NCI-H526 treated with DMSO at 0.1 percent for 48 hours (cell line): ENCODE measurements at places on chromosomes 5 and 9.
A peak's percentile ranks its signal among the peaks of the same experiment; 100 is the strongest.

DNA sequence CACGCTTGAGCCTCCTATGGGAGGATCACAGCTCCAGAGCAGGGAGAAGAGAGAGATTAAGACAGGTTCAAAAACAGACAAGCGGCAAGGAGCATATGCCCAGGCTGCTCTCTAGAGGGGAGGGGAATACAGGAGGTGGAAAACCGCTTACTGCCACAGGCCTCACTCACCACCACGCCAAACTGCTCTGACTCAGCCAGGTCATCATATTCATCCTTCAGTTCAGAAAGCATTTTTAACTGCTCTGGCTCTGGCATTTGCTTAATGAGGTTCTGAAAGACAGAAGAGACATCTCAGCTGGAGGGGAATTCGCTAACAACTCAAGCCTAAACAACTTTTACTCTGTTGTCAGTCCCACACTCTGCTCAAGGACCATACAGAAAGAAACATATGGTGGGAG is 40.1 kb downstream of the PCDHGC5 start:
- no peak for DNase-seq

DNA sequence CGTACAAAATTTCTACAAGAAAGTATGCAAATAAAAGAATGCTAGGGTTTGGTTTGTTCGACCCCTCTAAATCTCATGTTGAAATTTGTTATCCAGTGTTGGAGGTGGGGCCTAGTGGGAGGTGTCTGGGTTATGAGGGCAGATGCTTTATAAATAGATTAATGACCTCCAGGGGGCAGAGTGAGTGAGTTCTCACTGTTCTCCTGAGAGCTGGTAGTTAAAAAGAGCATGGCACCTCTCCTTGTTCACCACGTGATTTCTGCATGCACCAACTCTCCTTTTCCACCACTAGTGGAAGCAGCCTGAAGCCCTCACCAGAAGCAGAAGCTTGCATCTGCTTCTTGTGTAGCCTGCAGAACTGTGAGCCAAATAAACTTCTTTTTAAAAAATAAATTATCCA is 50.4 kb upstream of the FAM170A start:
- DNase-seq, result peak; percentile 9

DNA sequence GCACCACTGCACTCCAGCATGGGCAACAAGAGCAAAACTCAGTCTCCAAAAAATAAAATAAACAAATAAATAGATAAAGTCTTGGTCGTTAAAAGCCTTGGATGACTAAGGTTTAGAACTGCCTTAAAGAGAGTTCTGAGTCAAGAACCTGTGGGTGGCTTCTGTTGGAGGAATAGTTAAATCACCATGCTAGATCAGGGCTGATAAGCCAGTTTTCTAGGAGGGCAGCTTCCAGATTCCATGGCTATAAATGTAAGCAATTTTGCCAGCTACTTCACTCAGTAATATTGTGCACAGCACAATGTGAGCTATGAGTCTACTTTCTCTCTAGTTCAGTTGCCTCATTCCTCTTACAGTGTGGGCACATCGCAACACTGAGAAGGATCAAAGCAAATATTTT is 242.1 kb upstream of the NUDT12 start:
- no peak for DNase-seq

GRCh38 chr9:35415402-35416097 is 74.4 kb upstream of the RUSC2 start:
- DNase-seq, result no peak

- no peak for DNase-seq
Measured at GRCh38 chr9:84169240-84169639, 171.3 kb downstream of the SLC28A3 start.

- no peak for DNase-seq
Measured at GRCh38 chr5:79020861-79021561, 35.9 kb upstream of the ARSB start.

DNA sequence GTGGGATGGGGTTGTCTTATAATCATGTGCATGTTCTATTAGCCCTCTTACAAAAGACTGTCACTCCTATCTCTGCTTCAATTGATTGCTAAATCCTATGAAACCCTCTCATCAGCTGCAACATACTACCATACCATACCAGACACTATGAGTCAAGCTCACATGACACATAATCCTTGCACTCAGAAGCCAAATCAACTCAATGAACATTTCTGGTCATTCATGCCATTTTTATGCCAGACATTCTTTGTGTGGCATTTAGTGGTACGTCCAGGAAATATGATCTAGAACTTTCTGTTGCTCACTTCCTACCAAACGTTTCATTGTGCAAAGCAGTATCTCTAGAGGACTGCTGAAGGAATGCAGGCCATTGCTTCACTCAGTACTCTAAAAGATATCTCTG is 159.2 kb upstream of the GNA14 start:
- DNase-seq, result no peak

- DNase-seq, result no peak
Measured at GRCh38 chr5:169116961-169117461, 183.9 kb downstream of the SLIT3 start.

DNA sequence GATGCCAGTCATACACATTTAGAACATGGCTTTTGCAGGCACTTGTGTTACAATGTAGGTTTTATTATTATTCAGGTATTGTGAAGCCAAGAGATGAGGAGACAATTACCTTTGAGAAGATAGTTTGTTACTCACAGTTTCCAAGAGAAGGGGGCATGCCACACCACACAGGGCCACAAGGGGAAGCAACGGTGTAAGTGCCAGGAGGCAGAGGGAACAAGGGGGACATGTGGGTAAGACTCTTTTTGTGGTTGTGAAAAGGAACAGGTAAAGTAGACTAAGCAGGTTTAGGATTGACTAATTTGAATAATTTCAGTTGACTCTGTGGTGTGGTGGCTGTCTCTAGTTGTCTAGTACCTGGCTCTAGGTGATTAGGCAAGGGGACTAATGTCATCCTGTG is 191.2 kb downstream of the TRPM6 start:
- DNase-seq, result no peak

GRCh38 chr5:149355688-149356087 is 2.2 kb upstream of the PCYOX1L start:
- no peak for DNase-seq

DNA sequence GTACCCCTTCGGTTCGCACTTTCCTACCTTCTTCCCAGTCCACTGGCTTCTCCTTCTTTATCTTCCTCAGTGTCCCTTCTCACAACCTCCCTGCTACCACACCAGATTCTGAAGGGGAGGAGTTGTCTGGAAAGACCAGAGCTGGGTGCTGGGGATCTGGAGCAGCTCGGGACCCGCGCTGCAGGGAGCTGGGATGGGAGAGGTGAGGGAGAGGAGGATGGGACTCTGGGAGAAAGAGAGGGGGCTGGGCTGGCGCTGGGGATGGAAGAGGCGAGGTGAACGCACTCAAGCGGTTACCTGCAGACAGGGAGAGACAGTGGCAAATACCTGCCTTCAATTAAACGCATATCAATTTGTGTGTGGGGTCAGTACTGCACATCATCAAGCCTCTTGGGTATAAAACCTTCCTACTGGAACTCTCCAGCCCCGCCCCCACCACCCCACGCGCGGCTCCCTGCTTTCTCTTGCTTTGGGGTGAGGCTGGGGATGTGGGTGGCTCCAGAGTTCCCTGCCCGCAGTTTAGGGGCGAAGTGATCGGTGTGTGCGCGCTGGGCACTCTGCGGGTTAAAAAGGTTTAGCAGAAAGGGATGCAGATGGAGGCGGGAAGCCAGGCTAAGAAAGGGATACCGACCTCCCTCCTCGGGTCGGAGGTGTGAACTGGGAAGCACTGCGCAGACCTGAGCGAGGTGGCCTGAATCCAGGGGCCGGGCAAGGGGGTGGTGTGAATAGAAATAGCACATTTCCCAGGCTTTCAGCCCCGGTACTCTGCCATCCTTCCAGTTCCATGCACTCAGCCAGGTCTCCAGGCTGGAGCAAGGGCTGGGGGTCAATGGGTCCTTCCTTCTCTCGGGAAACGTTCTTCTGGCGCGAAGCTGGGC is 977 bp upstream of the PAM start:
- DNase-seq, result no peak

DNA sequence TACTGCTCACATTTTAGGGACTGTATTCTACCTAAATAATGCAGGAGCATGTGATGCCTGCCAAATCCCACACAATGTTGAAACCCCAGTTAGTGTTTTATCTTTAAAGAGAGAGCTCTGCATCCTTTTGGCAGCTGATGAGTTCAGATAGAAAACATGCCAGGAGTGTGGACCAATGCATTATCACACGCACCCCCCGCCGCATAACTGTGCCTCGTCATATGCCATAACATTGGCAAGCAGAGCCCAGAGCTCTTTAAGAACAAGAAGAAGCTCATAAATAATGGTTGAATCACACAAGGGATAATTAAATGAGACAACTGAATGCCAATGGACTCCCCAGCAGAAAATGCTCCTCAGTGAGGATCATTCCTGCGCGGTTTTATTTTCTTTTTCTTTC is 52.8 kb upstream of the RORB start:
- no peak for DNase-seq

DNA sequence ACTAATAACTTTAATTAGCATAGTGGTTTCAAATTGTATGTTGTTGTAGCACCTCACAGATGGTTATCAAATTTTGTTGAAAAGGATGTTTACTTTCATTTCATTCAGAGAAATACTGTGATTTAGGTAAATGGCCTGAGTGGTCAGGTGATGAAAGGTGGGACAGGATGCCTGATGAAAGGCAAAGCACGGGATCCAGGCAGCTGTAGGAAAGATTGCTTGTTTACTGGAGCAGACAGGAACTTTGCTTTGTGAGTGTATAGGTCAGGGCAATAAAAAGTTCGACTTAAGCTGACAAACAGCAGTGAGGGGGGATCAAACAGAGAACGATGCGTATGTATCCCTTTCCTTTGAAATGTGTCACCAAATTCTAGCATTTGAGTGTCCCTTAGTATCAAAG is 19.0 kb downstream of the KIAA1958 start:
- no peak for DNase-seq
